GM12892 (cell line): ENCODE measurements at places on chromosomes 13 and 19.

GRCh38 chr19:29552454-29553280, 26.9 kb downstream of the VSTM2B start:
- no peak for DNase-seq

GRCh38 chr13:75929076-75929475, 292.9 kb downstream of the LMO7 start:
- no peak for DNase-seq

DNA sequence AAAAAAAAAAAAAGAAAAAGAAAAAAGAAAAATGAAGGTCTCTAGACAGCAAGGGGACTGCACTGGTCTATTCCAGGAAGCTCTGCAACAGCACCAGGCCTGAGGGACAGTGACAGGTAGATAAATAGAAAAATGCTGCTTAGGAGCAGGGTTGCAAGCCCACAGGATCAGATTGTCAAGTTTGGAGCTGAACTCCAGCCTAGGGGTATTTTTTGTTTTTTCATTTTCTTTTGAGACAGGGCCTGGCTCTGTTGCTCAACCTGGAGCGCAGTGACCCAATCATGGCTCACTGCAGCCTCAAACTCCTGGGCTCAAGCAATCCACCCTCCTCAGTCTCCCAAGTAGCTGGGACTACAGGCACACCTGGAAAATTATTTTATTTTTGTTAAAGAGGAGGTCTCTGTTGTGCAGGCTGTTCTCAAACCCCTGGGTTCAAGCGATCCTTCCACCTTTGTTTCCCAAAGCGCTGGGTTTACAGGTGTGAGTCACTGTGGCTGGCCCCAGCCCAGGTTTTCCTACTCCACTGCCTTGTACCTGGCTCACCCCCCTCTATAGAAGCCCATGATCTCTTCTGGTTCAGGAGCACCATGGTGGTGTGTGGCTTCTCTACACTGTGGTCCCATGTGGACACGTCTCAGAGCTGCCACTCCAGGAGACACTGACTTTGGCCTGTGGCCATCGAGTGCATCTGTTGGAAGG, 23.9 kb downstream of the POP4 start:
- no peak for DNase-seq

GRCh38 chr19:3830621-3831589, 37.9 kb downstream of the ZFR2 start:
- no peak for DNase-seq

DNA sequence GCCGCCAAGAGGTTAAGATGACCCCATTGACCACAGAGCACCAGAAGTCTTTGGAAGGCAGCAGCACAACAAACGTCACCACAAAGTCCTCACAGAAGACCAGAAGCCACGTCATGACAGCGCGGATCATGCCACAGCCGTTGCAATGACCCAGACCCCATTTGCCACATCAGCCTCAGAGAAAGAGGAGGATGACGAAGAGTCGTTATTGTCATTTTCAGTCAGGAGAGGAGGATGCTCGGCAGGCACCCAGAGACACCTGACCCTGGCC, 29.6 kb upstream of the CD33 start:
- no peak for DNase-seq

- no peak for DNase-seq
These were observed 2.8 kb downstream of the PALM3 start for GRCh38 chr19:14059093-14059480.

DNA sequence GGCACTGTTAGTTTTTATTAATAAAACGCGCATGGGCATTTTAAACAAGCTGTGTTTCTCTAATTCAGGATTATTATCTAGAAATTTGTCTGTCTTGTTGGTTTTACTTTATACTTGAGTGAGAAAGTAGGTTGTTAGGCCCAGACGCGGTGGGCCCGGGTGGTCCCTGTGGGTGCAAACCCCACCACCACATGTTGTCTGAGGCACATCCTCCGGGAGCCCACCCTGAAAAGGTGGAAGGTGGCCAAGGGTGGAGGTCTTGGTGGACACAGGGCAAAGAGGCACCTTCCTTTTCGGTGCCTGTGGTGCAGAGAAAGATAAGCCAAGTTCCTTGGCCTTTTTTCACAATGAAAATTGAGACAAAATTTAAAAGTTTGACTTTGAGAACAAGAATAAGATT, 16.6 kb downstream of the ATP4B start:
- no peak for DNase-seq
